ENCODE measurements at places on chromosomes 1 and 21. TPM values are rescaled to one million over a fixed set of nuclear protein-coding genes. Genes with fewer than 3 reads are reported as not detected.

- H3K27me3 ChIP-seq, result no peaks in the 10 kb centered on the region
- no peaks in the 10 kb centered on the region for H3K36me3 ChIP-seq
- H3K4me3 ChIP-seq, result no peak overlapping the region
- no peak for DNase-seq
Observed at GRCh38 chr21:37045149-37045548, 27.7 kb downstream of the PIGP start.

DNA sequence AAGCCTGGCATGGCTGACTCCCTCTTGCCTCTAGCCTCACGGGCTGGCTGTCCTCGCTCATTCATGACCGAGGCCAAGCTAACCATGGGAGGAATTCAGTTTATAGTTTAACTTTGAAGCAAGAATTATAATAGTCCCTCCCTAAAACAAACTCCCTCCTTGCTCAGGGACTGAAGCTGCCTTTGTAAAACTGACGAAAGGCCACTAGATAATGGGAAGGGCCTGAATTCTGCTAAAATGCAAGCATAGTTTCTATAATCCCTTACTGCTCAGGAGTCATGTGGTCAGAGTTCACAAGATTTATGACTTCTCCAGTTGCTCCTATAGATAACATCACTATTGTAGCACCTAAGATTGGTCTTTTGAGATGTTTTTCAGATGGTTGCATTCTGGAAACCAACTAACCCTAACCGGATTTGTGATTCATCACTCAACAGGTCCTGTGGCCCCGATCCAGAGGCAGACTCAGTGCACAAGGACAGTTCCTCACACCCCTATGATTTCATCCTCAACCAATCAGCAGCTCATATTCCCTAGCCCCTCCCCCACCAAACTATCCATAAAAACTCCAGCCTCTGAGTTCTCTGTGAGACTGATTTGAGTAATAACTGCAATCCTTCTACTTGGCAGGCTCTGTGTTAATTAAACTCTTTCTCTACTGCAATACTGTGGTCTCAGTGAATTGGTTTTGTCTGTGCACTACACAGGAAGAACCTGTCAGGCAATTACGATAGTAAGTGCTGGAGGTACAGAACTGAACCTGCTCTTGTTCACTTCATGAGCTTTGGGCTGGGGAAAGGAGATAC lies 26.4 kb downstream of the HHIPL2 start:
- H3K4me1 ChIP-seq, result peaks cover 47% of the 10 kb centered on the region
- H3K36me3 ChIP-seq, result no peaks in the 10 kb centered on the region
- H3K27ac ChIP-seq, result peak overlapping the region; percentile 96
- peak overlapping the region; percentile 23 for H3K4me3 ChIP-seq
- DNase-seq, result peak; percentile 99

- H3K36me3 ChIP-seq, result no peaks in the 10 kb centered on the region
- no peaks in the 10 kb centered on the region for H3K4me1 ChIP-seq
- H3K27ac ChIP-seq, result no peak overlapping the region
- no peak overlapping the region for H3K4me3 ChIP-seq
- H3K27me3 ChIP-seq, result no peaks in the 10 kb centered on the region
Observed at GRCh38 chr1:115402753-115403184, 64.7 kb upstream of the NGF start.

- no peak overlapping the region for H3K27ac ChIP-seq
Observed at GRCh38 chr1:198887866-198888265, 249.0 kb downstream of the PTPRC start.

GRCh38 chr1:102151242-102151641 lies 154.5 kb upstream of the OLFM3 start:
- no peaks in the 10 kb centered on the region for H3K27me3 ChIP-seq
- no peak for DNase-seq
- H3K4me1 ChIP-seq, result no peaks in the 10 kb centered on the region
- H3K4me3 ChIP-seq, result no peak overlapping the region
- H3K36me3 ChIP-seq, result no peaks in the 10 kb centered on the region

- peaks cover 24% of the 10 kb centered on the region for H3K36me3 ChIP-seq
- no peak for DNase-seq
- no peak overlapping the region for H3K27ac ChIP-seq
- H3K4me1 ChIP-seq, result no peaks in the 10 kb centered on the region
Observed at GRCh38 chr1:37817481-37817880, 9.5 kb upstream of the YRDC start.

DNA sequence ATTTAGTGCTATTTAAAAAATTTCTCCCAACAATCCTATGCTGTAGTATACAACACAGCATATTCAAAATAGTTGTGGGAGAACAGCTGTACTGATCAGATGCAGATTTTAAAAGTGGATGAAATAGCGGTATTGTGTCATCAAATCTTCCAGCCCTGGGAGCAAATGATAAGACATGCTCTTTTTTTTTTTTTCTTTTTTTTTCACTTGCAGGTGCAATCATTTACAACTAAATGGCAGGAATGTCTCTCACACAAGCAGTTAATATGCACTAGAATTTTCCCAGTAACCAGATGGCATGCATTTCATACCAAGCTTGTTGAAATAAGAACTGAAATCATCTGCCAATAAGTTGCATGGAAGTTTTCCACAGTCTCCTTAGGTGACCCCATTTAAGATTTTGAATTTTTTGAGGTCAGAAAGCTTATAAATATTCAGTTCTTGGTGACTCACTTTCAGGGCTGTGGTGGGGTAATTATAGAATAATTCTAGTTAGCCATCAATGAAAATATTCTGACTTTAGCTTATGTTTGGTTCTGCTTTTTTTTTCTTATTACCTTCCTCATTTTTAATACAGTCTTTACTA lies 623.9 kb upstream of the NR5A2 start:
- H3K4me1 ChIP-seq, result no peaks in the 10 kb centered on the region
- H3K27ac ChIP-seq, result no peak overlapping the region
- H3K36me3 ChIP-seq, result no peaks in the 10 kb centered on the region
- no peak for DNase-seq

- no peak overlapping the region for H3K4me3 ChIP-seq
- H3K27ac ChIP-seq, result no peak overlapping the region
- H3K27me3 ChIP-seq, result no peaks in the 10 kb centered on the region
- no peak for DNase-seq
- no peaks in the 10 kb centered on the region for H3K4me1 ChIP-seq
Observed at GRCh38 chr1:190000365-190000872, 477.2 kb downstream of the BRINP3 start.

DNA sequence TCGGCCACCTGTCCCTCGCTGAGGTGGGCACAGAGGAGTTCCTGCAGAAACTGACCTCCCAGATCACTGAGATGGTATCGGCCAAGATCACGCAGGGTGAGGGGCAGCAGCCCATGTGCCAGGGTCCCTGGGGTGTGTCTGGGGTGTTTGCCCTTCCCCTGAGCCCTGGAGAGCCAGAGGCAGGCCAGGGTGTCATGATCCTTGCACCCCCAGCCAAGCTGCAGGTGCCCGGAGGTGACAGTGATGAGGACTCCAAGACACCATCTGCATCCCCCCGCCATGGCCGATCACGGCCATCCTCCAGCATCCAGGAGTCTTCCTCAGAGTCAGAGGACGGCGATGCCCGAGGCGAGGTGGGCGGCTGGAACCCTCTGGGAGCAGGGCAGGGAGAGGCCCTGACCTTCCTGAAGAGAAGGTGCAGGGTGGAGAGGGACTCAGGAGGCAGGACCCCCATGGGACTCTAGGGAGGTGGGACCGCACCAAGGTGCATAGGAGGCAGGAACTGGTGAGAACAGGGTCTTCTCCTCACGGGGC lies 69.5 kb downstream of the TRIM11 start:
- H3K36me3 ChIP-seq, result no peaks in the 10 kb centered on the region
- H3K4me3 ChIP-seq, result no peak overlapping the region
- no peak for DNase-seq
- no peaks in the 10 kb centered on the region for H3K4me1 ChIP-seq

SYNC gene
- total RNA-seq, result 2.1 TPM

S100A5 gene
- 11.1 TPM for total RNA-seq

RBM11 gene
- total RNA-seq, result 2.4 TPM

MRAP gene
- not detected for total RNA-seq

LHX8 gene
- total RNA-seq, result not detected

F13B gene
- not detected for total RNA-seq

All from PC-9 (cell line).